ENCODE measurements at places on chromosomes 4 and X. TPM values are rescaled to one million over a fixed set of nuclear protein-coding genes. Genes with fewer than 3 reads are reported as not detected.

DNA sequence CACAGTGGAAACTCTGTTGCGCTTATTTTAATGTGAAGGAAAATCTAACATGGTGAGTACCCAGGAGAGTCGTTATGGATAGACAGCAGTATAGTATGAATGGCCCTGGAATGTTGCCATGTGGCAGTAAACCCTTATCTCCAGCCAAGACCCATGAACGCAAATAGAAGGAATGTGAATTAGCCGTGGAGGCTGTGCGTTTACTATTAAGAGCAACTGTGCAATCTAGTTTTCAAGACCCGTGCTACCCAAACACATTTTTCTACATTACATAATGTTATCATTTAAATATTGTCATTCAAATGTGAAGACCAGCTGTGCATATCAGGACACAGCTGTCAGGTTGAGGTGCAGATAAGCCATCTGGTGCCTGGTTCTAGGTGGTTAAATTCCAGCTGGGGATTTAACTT, 13.3 kb upstream of the AGA start:
- DNase-seq = no peak

GRCh38 chr4:153427363-153428071, 38.6 kb upstream of the TMEM131L start:
- no peak for DNase-seq

- no peak for DNase-seq
Observed at GRCh38 chr4:24720436-24720835, 74.9 kb upstream of the SOD3 start.

- peak; percentile 36 for DNase-seq
Observed at GRCh38 chrX:54415534-54416350, 24.5 kb upstream of the TSR2 start.

DNA sequence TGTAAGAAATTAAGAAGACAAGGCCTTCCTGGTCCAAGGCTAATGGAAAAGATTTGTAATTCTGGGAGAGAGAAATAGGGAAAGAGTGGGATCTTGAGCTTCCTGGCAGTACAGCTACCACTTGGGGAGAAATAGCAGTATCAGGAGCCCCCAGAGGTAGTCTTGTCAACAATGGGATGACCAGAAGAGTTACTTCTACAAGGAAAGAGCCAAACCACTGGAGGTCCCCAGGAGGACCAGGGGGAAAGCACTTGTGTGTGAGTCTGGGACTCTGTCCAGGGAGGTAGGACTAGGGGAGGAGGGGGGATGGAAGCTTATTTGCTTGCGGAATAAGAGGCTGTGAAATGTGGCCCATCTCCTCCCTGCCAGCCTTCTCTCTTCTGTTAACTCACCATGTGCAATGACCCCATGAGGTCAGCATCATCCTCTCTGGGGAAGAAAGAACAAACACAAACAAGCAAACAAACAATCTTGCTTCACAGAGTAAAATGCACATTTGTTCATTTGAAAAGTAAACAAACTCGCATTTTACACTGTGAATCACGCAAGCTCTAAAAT, 160.1 kb downstream of the STK32B start:
- DNase-seq = no peak

Gene PDLIM3
- total RNA-seq = 12.5 TPM

Gene NRK
- 0.06 TPM for total RNA-seq

Gene FGG
- total RNA-seq = not detected

Gene CXorf49
- total RNA-seq = not detected

Gene VGLL1
- not detected for total RNA-seq
